ENCODE measurements at places on chromosomes 11 and 22. TPM values are rescaled to one million over a fixed set of nuclear protein-coding genes. Genes with fewer than 3 reads are reported as not detected.

Gene EPS8L2
- polyA plus RNA-seq = 168 TPM

Gene OR51G1
- not detected for polyA plus RNA-seq

Gene RASL10A
- not detected for polyA plus RNA-seq

Gene OR8A1
- not detected for polyA plus RNA-seq

Gene ACR
- polyA plus RNA-seq = not detected

Gene DRICH1
- polyA plus RNA-seq = not detected

Gene RGL4
- 1.8 TPM for polyA plus RNA-seq

Gene C11orf16
- polyA plus RNA-seq = not detected

Gene RANBP1
- polyA plus RNA-seq = 79.8 TPM

Gene PLEKHB1
- polyA plus RNA-seq = 17.8 TPM

Gene GAS2L1
- 27.5 TPM for polyA plus RNA-seq

DNA sequence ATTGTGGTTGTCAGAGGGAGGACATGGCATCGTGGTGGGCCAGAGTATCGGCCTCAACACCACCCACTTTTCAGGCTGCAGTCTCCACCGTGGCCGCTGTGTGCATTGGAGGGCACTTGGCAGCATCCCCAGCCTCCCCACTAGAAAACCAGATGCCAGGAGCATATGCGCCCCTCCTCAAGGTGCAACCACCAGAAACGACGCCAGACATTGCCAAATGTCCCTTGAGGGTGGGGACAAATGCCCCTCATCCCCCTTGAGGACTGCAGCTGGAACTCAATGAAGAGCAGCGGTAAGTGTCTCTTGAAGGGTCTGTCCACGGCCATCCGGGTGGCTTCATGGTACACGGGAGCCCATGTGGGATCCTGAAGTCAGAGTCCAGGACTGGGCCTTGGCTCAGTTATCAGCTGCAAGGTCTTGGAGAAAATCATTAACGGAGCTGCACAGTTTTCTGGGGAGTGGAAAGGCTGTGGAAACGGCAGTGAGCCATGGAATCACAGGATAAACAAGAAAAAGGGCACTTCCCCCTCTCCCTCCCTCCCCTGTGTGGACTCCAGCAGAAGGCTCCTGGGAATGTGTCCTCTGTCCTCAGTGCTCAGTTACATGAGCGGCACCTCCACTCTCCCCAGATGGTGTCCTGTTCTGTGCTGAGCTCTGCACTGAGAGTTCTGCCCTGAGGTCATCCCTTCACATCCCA lies 324.4 kb upstream of the B3GAT1 start:
- DNase-seq = no peak

DNA sequence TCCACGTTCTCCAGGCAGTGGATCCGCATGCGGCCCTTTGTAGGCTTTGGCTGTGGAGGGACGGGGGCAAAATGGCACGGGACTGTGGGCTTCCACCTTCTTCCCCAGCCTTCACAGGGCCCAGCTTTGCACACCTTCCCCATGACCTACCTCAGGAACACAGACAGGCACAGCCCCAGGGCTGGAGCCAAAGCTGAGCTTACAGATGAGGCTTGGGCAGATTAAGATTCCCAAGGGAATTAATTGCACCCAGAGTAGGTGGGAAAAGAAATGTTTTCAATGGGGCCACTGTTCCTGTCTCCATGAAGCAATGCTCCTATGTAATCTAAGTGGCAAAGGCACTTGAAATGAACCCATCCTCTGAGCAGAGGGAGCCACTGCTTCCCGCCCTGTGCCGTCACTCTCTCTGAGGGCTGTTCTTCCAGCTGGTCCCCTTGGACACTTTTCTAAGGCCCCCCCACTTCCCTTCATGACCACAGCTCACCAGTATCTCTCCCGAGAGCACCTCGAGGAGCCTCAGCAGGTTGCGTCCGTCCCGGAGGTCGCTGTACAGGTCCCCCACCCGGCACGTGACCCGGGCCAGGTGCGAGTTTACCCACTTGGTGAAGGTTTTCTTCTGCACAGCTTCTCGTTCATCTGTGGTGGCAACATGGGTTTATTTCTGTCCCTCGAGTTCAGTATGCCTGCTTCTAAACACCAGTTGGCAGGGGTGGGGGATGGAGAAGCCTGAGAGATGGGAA lies 13.5 kb downstream of the SPTBN2 start:
- no peak for DNase-seq

DNA sequence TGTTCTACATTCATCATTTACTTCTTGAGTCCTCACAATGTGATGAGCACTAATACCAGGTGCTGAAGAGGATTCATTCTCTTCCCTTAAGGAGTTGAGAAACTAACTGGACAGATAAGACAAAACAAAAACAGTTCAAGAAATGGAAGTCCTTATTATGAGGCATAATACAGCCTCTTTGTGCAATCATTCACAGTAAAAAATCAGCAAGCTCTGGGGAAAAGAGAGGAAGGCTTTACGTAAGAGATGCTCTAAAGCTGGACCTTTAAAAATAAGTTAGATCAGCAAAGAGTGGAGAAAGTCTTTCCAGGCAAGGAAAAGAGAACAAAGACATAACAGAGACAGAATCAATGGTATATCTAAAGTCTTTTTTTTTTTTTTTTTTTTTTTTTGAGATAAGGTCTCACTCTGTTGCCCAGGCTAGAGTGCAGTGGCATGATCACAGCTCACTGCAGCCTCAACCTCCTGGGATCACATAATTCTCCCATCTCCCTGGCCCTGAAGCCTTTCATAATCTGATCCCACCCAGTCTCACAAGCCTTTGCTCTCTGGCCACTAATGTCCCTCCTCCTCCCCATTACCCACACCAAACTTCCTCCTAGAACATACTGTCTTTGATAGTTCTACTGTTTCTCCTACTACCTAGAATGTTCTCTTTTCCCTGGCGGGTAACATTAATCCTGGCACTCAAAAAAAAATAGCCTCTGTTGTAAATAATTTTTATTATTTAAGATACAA lies 40.9 kb downstream of the MRTFA start:
- DNase-seq = no peak

DNA sequence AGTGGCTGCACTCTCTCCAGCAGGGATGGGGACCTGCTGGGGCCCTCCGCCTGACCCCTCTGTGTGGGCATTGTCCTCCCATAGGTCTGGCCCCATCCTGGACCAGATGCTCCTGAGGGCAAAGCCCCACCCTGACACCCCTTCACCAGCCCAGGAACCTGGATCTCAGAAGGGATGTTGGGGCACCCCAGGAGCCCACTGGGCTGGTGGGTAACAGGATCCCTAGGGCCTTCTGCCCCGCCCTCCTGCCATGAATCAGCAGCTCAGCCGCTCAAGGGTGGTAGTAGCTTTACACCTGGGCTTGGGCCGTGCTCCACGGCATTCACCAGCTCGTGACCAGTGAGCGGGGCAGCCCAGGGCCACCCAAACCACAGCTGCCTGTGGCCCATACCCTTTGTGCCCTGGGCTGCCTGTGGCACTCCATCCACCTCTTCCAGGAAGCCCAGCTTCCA lies 1.0 kb upstream of the MAPK12 start:
- no peak for DNase-seq

GRCh38 chr11:10498022-10498400 lies 42.9 kb downstream of the AMPD3 start:
- DNase-seq = peak; percentile 53

- DNase-seq = peak; percentile 85
These were observed 8.1 kb downstream of the MALAT1 start for GRCh38 chr11:65506772-65507505.

GRCh38 chr11:31826536-31827438 lies 15.7 kb upstream of the PAX6 start:
- DNase-seq = no peak

GRCh38 chr22:44915441-44915840 lies 94.4 kb downstream of the PHF21B start:
- DNase-seq = peak; percentile 44

DNA sequence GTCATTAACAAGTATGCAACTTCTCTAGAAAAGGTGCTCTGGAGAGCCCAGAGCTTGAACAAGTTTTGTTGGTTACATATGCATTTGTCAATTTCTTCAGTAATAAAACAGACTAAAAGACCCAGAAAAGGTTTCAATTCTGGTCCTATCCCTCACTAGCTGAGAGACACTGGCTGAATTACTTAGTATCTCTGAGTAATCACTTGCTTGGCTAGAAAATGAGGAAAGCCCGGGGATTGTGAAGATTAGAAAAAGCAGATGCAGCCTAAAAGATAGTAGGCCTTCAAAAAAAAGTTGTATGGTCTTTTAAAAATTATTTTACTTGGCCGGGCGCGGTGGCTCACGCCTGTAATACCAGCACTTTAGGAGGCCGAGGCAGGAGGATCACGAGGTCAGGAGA lies 41.2 kb downstream of the MAPK1 start:
- no peak for DNase-seq

GRCh38 chr22:48919187-48919590 lies 908.5 kb downstream of the BRD1 start:
- DNase-seq = peak; percentile 27

DNA sequence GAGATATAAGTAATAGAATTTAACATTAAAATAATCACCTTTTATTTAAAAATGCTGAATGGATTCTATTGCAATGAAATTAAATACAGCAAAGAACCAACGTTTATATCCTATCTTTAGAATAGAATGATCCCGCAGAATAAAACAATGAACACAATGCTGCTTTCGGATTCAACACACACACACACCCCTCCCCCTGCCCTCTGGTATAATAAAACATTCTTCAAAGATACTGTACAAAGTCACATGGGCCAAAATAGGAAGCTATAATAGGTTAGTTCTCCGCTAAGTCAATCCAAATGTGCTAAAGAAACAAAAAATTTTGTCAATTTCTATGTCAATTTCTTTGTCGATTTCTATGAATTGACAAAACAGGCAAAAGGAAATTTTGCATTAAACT lies 47.1 kb downstream of the TMEM123 start:
- DNase-seq = no peak

DNA sequence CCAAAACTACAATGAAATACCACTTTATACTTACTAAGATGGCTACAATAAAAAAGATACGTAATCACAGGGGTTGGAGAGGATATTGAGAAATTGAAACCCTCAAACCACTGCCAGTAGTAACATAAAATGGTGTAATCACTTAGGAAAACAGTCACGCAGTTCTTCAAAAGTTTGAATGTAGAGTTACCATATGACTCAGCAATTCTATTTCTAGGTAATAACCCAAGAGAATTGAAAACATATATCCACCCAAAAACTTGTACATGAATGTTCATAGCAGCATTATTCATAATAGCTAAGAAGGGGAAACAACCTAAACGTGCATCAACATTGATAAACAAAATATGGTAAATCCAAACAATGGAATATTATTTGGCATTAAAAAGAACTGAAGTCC lies 24.4 kb upstream of the PSMA1 start:
- no peak for DNase-seq

DNA sequence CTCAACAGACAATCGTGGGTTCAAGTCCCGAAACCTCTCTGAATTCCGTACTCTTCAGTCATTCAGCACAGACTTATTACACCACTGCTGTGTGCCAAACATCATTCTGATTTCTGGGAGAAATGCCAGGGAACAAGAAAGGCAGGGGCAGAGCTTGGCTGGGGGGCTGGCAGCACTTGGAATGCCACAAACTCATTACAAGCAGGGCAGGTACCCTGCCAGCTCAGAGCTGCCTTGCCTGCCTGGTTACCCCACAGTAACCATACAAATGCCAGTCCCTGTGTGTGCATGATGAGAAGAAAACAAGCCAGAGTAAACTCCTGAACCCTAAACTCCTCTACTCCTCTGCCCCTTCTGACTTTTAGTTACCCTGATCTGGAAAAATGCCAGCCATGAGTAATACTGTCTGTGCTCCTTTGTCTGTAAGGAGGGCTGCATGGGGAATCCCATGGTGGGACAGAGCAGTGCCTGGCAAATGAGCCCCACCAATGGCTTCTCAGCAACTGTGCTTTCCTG lies 6.9 kb upstream of the RAD9A start:
- DNase-seq = no peak

- no peak for DNase-seq
These were observed 136.7 kb upstream of the SESN3 start for GRCh38 chr11:95367726-95368125.

DNA sequence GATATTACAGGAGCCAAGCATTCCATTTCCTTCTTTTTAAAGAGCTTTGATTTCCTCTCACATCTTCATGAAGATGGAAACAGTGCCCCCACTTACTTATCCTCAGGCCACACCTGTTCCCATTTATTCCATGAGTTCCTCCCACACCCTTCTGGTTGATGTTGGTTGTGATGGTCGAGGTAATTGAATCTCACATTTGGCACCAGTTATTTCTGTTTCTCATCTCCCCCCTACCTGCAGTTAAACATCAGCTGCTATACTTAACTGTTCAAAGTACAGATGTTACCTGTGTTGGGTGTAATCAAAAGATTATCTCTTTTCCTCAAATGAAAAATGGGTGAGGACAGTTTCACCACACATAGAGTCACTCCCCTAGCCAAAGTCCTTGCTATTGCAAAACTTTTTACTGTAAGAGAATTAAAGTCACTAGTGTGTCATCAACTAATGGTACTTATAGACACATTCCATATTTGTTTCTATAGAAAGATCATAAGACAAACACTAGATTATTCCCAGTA lies 1.9 kb downstream of the TMEM45B start:
- no peak for DNase-seq

DNA sequence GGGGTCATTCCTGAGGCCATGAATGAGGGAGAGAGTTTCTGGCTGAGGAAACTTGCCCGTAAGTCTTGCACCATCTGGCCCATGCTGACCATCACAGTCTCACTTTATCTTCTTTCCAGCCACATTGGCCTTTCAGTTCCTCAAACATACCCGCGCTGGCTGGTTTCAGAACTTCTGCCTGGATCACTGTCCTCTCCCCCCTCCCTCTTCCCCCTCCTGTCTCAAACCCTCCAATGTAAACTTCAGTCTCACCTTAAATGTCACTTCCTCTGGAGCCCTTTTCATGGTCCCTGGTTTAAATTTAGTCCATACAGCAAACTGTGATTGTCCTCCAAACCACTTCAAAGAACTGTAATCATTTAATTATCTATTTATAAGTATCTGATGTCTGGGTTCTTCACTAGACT lies 3.7 kb upstream of the TMEM109 start:
- peak; percentile 66 for DNase-seq

DNA sequence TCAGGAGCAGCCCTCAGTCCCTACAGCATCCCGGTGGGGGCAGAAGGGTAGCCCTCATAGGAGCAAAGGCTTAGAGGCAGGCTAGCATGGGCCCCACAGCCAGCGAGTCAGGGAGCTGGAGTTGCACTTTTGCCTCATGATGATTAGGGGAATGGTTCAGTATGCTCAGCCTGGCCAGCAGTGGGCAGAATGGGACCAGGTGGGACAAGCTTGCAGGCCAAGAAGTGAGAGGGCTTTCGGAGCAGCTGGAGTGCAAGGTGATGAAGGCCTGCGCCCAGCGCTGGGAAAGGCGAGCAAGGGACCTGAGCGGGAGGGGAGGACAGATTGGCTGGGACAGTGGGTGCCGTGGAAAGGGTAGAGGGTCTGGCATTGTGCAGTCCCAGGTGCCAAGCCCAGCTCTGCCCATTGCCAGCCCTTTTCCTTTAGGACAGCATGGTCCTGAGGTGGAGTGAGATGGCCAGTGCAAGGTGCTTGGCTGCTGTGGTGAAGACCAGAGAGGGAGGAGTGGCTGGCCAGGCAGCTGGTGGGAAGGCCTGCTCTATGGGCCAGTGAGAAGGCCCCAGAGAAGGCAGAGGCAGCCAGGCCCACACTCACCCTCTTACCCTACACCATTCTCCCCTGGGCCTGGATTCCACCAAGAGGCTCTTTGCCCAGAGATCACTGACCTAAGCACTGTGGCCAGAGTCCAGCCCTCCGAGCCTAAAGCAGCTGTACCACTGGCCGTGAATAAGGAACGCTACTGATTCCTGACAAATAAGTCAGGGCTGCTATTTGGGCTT lies 47.9 kb upstream of the SUSD2 start:
- peak; percentile 75 for DNase-seq
